SJCRH30 (cell line): ENCODE measurements at places on chromosomes 6 and 20.

DNA sequence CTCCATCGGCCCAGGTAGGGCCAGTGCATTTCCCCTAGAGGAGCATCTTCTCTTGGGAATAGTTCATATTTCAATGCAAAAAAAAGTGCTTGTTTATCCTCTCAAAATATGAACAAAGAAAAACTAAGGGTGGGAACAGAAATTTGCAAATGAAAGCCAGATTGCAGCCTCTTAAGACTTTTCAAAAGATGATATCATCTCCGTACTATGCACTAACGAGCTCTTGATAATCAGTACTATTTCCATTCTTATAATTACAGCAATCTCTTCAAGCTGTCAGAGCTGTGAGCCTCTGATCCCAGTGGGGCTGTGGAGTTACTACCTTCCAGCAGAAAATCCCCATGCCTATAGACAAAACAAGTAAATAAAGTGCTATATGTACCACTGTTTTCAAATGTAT lies 77.1 kb downstream of the SOD2 start:
- DNase-seq: no peak

- peak; percentile 80 for DNase-seq
Measured at GRCh38 chr20:32957459-32957858, 46.8 kb downstream of the SUN5 start.

GRCh38 chr6:36147294-36147693 lies 17.0 kb downstream of the MAPK13 start:
- no peak for DNase-seq

- DNase-seq: no peak
Measured at GRCh38 chr20:62742550-62742949, 33.9 kb downstream of the NTSR1 start.

DNA sequence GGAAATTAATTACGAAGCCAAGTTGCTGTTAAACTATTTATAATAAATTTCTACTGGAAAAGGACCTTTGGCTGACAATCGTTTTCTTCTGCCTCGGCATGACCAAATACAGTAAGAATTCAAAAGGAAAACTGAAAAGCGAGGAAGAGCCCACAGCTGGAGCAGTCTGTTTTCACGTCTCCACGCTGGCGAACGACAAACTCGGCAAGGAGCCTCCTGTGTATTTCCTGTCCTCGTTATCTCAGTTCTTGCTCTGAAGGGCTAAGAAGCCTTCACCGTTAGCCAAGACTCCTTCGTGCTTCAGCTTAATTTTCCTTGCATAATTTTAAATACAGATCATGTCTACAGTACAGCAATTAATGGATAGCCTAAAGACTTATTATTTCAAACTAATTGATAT lies 214.3 kb upstream of the PLCB4 start:
- DNase-seq: no peak

GRCh38 chr6:132661906-132662305 lies 2.9 kb upstream of the TAAR1 start:
- no peak for DNase-seq

DNA sequence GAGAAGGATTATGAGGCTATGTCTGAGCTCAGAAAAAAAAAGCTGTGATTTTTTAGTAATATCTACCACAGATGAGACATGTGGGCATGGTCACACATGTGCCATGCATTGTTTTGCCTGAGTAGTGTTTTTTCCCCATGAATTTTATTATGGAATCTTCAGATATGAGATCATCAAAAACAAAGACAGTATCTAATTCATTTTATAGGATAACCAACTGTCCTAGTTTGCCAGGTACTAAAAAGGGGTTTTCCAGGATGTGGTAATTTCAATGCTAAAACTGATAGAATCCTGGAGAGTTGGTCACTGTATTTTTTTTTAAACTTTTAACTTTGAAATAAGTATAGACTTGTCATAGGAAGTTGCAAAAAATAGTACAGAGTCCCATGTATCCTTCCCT lies 127.4 kb upstream of the MAP3K7 start:
- DNase-seq: no peak

DNA sequence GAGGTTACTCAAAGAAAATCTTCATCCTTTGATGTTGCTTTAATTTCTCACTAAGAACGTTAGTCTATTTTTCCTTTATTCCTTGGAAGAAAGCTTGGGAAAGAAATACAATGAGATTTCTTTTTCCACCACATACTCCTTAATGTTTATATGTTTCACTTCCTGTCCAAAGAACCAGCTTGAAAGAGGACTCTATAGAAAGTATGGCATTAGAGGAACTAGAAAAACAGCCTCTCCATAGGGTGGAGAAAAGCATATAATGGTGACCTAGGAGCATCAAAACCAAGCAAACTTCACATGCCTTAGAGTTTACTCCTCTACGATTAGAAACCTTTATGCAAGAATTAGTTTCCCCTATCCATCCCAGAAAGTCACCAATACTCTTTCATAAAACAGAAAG lies 131.1 kb downstream of the OPRM1 start:
- no peak for DNase-seq
